ENCODE measurements at places on chromosomes 12 and 14.

DNA sequence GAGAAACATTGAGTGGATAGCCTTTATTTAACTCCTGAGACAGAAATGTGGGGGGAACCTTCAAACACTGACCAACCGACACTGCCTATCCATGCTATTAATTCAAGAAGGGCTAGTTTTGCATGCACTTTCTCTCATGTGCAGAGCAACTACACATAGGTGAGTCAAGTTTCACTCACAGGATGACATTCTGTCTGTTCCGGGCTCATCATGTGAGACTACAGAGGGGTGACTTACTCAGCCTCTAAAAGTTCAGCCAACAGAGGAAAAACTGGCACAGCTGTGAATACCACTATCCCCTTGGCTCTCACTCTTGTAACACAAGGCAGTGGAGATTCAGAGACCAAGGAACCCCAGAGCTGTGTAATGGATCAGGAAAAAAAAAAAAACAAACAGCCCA is 13.3 kb downstream of the BEST3 start:
- no peak for DNase-seq

DNA sequence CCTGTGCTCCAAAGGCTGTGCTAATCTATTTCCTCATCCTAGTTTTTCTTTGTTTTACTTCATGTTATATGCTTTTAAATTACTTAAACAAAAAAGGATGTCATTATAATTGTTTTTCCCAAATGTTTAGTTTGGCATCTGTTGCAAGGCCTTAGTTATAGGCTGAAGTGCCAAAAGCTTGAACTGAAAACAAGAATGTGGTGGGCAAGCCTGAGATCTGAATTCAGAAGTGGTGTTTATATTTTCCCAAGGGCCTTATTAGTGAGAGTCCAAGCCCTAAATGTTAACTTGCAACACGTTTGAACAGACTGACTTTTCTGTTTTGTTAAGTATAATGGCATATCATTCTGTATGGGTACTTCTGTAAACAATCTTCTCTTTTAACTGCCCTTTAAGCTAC is 326.8 kb downstream of the CCDC91 start:
- DNase-seq, result no peak

GRCh38 chr12:65121049-65121955 is at the start of gene WIF1:
WIF1 (minus strand) TSS chr12:65121305; CDS start chr12:65121191, 114 bp downstream.
- DNase-seq, result peak; percentile 47

DNA sequence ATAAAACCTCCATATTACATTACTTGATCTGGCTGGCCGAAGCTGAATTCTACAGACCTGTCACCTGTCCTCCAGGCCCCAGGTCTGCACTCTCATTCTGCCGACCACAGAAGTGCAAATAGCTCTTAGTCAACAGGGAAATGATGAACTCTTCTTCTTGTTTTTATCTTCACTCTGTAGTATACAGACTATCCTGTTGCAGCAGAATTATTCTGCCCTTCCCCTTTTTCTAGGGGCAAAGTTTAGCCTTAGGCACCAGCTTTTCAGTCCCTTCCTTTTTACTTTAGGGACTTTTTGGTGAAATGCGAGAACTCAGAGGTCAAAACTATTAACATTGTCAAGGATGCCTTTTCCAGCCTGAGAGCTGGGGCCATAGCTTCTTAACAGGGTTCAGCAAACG is 229.6 kb upstream of the EGLN3 start:
- no peak for DNase-seq

DNA sequence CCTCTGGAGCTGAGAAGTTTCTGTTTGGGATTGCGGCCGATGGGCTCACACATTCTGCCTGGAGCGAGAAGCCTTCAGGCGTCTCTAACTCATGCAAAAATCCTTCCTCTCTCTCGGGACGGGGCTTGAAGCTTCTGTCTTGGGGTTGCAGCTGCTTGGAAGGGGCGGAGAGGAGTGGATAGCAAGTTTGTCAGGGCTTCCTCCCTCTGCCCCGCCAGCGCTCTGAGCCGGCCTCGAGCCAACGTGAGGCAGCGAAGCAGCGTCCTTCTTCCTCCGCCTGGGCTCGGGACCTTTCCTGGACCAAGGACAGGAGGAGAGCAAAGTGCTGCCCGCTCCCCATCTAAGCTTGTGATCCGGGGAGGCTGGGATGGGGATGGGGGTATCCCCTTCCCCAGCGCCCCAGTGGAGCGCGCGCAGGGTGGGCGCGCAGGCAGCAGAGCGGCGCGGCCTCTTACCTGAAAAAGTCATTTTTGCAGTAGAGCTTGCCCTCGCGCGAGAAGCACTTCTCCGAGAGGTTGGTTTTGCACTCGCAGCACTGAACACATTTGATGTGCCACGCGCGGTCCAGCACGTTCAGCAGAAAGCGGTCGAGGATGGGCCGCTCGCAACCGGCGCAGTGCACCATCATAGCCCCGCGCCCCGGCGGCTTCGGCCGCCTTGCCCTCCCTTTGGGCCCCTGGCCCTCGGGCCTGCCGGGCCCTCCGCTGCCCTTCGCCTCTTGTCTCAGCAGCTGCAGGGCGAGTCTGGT is 626 bp downstream of the LHX5 start:
- no peak for DNase-seq

GRCh38 chr12:128820253-128820652 is 3.5 kb downstream of the SLC15A4 start:
- no peak for DNase-seq

DNA sequence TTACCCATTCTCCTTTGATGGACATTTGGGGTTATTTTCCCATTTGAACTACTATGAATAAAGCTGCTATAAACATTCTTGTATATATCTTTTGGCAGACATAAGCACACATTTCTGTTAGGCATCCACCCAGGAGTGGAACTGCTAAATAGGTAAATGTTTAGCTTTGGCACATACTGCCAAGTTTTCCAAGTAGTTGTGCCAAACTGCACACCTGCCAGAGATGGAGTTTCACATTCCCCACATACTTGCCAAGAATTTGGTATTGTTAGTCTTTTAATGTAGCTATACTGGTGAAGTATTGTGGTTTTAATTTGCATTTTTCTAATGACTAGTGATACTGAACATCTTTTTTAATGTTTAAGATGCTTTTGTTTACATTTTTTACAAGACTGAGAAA is 201.0 kb downstream of the GXYLT1 start:
- DNase-seq, result no peak

DNA sequence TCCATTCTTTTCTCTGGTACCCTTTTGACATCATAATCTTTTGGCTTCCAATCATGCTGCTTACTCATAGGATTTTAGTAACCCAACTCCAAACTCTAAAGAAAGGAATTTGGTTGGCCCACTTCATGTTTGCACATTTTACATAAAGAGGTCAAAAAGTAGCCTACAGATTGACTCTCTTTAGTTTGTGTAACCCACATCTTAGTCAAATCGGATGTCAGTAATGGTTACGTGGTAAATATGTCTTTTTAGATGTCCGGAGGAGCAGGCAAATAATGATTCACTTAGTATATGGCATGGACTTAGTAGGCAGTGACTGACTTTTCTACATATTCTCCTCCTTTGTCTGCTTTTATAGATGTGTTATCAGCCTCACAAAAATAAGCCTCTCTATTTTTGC is 711.6 kb upstream of the FOXG1 start:
- DNase-seq, result no peak

- no peak for DNase-seq
These were observed 186.9 kb upstream of the FLRT2 start for GRCh38 chr14:85342858-85343607.

DNA sequence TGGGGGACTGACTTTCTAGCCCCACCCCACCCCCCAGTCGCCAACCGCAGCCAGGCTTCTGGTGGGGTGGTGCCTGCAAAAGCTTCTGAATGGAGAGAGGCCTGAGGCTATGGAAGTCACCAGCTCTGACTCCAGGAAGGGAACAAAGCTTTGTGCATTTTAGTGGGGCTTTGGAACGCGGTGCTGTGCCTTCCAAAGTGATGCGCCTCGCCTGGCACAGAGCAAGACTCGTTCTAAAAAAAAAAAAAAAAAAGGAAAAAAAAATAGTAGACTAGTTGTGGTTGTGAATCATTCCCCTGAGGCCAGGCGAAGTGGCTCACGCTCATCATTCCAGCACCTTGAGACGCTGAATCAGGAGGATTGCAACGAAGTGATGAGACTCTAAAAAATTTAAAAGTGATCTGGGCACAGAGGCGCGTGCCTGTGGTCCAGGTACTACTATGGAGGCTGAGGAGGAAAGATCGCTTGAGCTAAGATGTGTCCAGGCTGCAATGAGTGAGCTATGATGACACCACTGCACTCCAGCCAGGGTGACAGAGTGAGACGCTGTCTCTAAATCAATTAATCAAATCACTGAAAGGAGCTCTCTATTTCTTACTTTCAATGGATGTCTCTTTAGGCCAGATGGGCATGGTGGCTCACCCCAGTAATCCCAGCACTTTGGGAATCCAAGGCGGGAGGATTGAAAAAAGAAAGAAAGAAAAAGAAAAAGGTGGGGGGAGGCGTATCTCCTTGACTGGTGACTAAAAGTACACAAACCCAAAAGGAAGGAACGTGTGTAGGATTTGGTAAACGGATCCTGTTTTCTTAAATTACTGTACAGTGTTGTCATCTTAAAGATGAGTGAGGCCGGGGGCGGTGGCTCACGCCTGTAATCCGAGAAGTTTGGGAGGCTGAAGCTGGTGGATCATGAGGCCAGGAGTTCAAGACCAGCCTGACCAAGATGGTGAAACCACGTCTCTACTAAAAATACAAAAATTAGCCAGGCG is 259.6 kb upstream of the ALG10B start:
- no peak for DNase-seq

- DNase-seq, result no peak
These were observed 103.3 kb downstream of the PELI2 start for GRCh38 chr14:56221382-56222128.

DNA sequence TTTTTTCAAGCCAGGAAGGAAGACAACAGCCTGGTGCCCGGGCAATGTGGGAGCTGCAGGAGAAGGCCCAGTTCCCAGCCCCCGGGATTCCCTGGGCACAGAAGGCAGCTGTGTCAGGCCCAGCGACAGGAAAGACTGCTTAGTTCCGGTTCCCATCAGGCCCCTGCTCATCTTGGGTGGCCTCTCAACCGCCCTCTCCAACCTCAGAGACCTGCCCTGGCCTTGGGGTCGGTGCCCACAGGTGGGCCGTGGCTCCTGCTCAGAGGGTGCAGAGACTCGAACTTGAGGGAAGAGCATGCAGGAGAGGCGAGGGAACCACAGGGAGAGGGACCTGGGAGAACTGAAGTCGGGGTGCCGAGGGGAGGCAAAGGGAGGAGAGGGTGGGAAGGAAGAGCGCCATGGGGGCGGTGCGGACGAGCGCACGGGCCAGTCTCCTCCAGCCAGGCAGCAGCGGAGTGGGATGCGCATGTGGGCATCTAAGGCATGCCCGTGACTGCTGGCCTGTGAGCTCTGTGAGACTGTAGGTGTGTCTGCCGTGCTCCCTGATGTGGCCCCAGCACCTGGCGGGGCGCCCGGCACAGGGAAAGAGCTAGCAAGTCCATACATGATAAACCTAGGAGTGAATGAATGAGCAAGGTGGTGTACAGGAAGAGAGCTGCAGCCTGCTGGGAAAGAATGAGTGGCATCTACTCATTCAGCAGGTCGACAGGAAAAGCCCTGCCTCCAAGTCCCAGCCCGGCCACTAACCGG is 42.7 kb downstream of the SSH1 start:
- DNase-seq, result no peak
